ENCODE measurements at places on chromosomes 1 and 21. TPM values are rescaled to one million over a fixed set of nuclear protein-coding genes. Genes with fewer than 3 reads are reported as not detected.
A peak's percentile ranks its signal among the peaks of the same experiment; 100 is the strongest.

DNA sequence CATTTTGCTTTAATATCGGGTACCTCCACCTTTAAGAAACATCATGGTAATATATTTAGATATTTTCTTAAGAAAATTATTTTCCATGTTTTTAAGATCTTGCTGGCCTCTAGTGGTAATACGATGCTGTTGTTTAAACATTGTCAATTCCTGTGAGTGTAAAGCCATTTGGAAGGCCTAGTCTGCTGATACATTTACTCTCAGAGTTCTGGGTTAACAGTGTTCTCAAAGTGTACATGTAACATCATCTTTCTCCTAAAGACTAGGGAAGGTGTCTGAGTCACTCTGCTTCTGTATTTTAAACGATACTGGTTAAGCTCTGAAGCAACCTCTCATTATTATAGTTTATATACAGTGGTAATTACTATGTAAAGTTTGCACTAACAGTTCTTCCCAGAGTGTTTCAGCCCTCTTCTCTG is 189.1 kb downstream of the RASAL2 start:
- no peak for DNase-seq

The OR2AK2 gene
- total RNA-seq: not detected

The ASAP3 gene
- total RNA-seq: 18.0 TPM

The C4BPA gene
- not detected for total RNA-seq

DNA sequence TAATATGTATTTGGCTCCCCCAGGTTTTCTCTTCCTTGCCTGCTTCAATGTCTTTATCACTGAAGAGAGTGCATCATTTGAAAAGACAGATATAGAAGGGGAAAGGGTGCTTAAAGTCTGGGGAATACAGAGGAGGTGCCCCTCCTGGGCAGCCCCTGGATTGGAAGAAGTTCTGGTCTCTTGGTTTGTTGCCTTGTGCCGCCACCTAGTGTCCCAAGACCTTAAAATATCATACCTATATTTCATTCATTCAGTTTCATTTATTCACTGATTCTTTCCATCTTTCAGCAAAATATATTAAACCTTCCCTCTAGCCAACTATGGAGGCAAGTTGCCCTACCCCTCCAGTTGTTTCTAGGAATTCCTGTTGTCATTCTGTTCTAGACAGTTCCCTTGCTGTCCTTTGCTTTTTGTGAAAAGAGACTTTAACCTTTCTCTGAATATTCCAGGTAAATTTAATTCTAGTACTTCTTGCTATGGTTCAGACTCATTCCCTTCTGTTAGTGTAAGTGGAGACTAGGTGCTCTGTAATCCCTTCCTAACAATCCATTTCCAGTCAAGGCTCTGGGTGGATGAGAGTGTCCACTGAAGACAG is 56.1 kb downstream of the MEF2D start:
- peak; percentile 62 for DNase-seq

The TAL1 gene
- total RNA-seq: not detected

GRCh38 chr1:167821356-167821685 is 92.6 kb downstream of the ADCY10 start:
- no peak for DNase-seq

DNA sequence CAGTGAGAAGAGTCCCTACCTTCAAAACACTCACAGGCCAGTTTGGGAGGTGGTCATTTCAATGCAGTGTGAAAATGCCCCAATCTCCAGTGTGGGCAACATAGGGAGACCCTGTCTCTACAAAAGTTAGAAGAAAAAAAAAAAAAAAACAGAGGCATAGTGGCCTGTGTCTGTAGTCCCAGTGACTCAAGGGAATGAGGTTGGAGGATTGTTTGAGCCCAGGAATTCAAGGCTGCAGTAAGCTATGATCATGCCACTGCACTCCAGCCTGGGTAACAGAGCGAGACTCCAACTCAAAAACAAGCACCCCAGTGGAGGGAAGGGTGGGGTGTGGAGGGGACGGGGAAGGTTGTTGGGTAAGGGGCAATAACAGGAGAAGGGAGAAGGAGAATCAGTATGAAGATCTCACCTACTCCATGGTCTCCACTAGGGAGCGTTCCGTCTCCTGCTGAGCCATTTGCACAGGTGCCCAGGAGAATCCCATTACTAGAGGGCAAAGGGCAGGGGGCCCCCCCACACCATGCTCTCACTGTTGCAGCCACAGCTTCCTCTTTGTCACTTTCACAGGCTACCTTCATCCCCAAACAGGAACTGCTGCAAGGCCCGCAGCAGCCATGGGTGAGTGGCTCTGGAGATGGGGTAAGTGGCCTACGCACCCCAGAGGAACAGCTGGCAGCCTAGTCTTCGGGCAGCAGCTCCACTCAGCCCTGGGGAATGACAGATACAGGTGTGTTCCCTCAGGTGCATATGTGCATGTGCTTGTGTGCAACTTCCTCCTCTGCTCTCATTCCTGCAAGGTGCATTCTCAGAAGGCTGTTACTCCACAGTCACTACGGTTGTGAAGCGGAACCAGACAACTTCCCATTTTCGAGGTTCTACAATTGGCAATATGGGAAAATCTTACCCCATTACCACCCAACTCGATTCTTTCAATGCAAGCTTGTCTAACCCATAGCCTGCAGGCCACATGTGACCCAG is 87.9 kb upstream of the LYST start:
- DNase-seq: peak; percentile 85

The OR10K1 gene
- total RNA-seq: not detected

The CA14 gene
- total RNA-seq: not detected

The TRIM67 gene
- total RNA-seq: 0.06 TPM

DNA sequence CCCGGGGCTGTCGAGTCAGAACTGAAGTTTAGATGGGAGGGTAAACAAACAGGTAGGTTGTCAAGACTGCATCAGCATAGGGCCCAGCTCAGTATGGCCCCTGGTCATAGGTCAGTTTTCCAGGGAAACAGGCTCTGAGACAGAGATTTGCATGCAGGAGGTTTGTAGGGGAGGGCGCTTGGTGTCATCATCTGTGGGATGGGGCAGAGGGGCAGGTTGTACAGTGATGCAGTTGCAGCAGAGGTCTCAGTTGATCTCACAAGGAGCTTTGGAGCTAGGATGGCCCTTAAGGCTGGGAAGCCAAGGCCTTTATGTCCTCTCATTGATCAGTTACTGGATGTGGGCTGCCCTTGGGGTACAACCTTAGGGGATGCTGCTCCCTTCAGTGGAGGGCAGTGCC is 38.5 kb upstream of the KCNA10 start:
- DNase-seq: no peak

GRCh38 chr1:234558330-234558836 is 51.6 kb downstream of the IRF2BP2 start:
- no peak for DNase-seq

The NR5A2 gene
- 5.4 TPM for total RNA-seq

DNA sequence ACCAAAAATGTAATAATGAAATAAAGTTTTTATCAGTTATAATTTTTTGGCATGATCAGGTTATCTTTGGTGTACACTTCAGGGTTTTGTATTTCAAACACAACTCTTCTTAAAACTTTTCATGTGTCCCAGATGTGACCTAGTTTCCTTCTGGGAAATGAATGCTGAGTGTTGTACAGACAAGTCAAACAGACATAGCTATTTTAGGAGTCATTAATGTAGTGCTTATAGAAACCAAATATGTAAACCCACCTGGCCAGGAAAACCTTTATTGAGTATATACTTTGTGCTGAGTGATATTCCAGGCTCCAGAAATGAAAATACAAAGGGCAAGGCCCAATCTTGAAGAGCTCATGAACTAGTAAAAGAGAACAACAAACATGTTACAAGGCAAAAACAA is 25.9 kb upstream of the HOOK1 start:
- DNase-seq: no peak
